ENCODE measurements at places on chromosomes 11 and 22.

DNA sequence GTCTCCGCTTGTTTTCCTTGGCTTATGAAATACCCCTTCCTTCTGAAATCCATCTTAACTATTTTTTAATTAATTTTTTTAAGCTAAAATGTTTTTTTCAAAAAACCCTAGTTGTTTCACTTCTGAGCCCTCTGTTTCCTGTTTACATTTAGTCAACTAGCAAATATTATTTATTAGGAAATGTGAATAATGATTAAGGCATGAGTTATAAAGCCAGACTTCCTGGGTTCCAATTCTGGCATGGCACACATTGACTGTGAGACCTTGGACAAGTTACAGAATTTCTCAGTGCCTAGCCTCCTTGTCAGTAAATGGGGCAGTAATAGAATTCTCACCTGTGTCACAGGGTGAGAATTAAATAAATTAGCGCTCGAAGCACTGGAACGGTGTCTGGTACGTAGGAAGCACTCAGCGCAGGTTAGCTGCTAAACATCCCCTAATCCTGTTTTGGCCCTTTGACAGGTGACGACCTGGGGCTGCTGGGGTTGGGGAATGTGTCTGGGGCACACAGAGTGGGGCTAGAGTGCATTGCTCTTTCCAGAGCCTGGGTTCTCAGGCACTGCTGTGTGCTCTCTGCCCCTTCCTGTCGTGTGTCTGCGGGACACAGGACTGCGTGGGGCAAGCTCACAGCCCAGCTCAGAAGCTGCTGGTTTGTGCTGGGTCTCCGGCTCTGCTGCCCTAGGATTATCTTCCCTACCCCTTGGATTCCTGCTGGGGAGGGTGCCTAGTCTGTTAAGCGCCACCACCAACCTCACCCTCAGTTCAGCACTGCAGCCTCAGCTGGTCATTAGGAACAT lies 13.1 kb downstream of the PANX1 start:
- DNase-seq = no peak

DNA sequence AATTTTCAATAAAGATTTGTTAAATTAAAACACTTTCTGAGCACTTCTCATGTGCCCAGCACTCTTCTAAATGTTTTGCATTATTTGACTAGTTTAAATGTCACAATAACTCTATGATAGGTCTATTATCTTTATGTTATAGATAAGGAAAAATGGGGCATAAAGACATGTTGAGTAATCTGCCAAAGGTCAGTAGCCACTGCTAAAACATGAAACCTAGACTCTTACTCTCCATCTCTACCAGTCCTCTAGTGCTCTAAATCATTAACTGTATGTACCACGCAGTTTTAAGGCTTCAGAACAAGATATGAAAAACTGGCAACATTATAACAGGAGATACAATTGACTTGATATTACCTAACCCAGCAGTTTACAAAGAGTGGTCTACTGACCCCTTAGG lies 6.9 kb downstream of the RAB6A start:
- no peak for DNase-seq

GRCh38 chr22:43860831-43861230 lies 1.5 kb downstream of the SULT4A1 start:
- no peak for DNase-seq

DNA sequence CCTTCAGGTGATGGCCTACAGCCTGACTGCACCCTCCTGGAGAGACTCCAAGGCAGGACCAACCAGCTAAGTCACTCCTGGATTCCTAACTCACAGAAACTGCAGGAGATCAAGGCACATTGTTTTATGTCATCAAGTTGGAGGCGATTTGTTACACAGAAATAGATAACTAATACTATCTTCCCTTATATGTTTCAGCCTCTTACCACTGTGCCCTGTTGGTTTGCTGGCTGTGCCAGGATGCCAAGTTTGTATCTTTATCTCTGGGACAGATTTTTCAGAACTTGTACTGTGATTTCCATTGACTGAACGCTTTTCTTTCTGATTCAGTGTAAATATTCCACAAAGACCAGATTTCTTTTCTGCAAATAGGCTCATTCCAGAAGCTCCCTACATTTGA lies 76.2 kb upstream of the OPCML start:
- no peak for DNase-seq

- DNase-seq = no peak
Observed at GRCh38 chr22:37023743-37024338, 4.3 kb downstream of the MPST start.

All from amniotic stem cell (primary cell).